ENCODE measurements at places on chromosomes 5 and 9.

DNA sequence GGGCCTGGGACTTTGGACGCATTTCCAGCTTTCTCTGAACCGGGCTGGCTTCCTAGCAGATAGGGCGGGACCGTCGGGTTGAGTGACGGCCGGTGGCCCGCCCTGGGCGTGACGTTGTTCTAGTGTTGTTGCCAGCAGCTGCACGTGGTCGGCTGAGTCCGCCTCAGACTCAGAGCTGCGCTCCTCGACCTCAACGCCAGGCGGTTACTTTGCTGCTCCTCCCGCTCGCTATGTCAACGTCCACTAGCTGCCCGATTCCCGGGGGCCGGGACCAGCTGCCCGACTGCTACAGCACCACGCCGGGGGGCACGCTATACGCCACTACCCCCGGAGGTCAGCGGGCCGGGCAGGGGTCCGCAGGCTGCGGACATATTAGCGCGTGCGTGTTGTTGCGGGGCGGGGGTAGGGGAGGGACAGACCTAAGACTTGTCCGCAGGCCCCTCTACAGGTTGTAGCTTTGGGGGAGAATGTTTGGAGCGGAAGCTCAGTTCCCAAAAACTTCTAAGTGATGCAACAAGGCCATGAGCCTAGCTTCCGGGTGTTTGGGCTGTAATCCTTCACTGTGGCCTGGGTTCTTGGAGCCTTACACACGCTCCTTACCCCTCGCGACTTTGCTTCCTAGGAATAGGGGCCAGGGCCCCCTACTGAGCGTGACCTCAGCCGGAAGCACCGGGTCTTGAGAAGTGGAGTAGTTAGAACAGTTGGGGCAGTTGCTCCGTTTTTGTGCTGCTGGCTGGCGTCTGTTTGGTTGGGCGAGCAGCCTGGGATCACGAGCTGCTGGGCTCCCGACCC lies at the start of gene EIF4EBP3:
Gene EIF4EBP3, plus strand, starts transcription at position 155 of the 792 bp plus-strand sequence. Its CDS starts 76 bp downstream, at position 231.
- peak; percentile 58 for DNase-seq

DNA sequence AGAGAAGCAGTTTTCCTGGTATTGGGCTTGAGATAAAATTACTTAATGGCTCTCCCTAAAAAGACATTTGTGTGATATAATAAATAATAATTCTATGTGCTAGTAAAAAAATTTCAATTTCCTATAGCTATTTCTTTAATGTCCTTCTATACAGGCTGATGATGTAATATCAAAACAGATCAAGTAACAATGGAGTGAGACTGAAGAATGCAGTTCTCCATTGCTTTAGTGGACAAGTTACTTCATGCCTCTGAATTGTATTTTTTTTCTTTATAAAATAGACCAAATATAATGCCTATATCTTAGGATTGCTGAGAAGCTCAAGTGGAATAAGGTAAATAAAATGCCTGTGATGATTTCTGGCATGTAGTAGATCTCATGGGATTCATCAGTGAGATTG lies 35.6 kb upstream of the NEURL1B start:
- DNase-seq, result peak; percentile 36

DNA sequence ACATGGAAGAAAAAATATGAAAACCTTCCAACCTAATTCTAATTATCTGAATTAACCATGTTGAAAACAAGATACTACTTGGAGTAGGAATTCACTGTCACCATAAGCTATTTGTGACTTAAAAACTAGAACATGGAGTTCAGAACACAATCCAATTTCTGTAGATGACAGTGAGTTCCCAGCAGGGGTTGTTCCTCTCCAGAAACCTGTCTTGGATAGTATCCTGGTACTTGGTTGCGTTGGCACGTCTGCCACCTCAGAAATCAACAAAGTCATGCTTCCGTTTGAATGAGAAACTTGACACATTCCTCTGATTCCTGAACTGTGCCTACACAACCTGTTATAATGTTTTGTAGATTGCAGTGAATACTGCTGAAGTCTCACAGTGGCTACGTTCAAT lies 789.9 kb upstream of the DMAC1 start:
- no peak for DNase-seq

GRCh38 chr5:52961274-52961681 lies 27.9 kb upstream of the ITGA2 start:
- DNase-seq, result peak; percentile 97

- DNase-seq, result no peak
Measured at GRCh38 chr5:135186662-135187522, 152.9 kb upstream of the PITX1 start.

DNA sequence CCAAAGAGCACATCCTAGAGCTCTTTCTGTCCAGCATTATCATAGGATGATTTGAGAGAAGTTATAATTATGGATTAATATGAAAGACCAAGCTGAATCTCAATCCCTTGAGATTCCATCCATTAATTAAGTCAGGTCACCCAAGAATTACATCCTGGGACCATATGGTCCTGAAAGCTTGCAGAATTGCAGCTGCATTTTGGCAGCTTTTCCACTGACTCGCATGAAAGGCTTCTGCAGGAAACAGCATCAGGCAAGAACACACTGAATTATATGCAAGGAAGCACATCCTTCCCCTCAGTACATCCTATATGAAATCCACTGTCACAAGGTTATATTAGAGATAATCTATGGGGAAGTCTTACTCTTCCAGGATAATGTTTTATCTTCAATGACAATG lies 109.1 kb upstream of the CTNND2 start:
- DNase-seq, result no peak

DNA sequence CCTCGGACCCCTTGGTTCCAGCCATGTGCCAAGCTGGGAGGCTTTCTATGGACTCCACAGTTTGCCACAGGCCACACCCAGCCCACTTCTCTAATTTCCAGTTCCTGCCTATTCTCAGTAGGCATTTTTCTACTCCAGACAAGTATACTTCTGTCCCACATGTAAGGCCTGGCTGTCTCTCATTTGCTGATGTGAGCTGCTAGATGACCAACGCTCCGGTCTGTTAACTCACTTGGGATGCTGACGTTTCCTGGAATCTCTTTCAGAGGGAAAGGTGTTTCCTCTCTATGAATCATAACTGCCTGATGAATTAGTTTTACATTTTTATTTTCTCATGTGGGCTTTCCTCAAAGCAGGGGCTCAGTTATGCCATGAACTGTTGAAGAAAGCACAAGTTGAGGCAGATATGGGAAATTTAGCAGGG lies 36.3 kb downstream of the ERGIC1 start:
- peak; percentile 99 for DNase-seq

- DNase-seq, result no peak
Measured at GRCh38 chr5:135840959-135841358, 6.5 kb downstream of the SLC25A48 start.

GRCh38 chr9:125405938-125406809 lies 144.5 kb downstream of the GAPVD1 start:
- peak; percentile 80 for DNase-seq

DNA sequence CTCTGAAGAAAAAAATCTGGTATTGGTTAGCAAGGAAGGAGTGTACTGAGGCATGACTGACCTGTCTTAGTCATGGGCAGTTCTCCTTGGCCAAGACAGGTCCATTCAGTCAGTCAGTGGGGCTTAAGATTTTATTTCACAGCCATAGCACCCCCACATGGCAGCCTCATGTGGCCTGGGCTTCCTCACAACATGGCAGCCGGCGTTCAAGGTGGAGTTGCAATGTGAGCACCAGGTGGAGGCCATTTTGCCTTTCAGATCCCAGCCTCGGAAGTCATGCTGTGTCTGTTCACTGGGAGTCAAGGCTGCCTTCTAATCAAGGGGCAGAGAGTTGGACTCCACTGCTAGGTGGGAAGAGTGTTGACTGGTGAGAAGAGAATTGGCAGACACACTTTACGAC lies 10.3 kb upstream of the CARD19 start:
- DNase-seq, result no peak

GRCh38 chr5:127320032-127320965 lies 29.7 kb downstream of the MEGF10 start:
- DNase-seq, result no peak

DNA sequence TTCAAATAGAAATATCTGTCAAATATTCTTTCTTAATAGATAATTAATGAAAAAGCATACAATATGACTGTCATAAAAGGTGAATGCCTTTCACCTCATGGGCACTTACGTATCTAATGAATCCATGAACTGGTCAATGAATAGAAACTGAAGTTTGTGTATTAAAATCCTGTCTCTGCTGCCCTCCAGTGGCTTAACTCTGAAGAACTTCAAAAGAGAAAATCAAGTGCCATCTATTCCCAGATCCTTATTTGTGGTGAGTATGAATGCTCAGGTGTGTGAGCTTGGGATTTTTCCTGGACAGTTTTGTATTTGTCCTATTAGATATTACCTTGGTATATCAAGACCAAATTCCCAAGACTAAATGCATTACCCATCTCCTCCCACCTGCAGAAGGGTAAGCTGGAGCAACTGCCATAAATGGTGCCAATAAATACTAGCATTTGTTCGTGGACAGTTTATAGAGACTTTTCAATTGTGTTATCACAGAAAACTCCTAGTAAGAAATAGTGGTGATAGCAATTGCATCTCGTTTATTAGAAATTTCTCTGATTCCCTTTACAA lies 44.0 kb upstream of the SVEP1 start:
- DNase-seq, result no peak

DNA sequence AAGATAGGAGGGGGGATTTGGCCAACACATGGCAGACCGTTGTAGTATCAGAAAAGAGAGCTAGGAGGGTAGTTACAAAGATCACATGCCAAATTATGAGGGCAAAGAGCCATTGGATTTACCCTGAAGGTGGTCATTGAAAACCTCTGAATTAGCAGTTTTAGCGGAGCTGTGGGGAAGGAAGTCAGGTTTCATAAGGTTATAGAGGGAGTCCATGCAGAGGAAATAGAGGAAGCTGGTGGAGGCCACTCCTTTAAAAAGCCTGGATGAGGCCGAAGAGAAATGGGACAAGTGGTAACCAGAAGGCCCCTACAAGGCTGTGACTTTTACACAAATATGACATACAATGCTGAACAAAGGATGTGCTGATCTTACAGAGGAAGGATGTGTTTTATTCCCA lies 13.2 kb downstream of the DOCK8 start:
- DNase-seq, result no peak

GRCh38 chr5:68662804-68663307 lies 431.0 kb upstream of the SLC30A5 start:
- no peak for DNase-seq

DNA sequence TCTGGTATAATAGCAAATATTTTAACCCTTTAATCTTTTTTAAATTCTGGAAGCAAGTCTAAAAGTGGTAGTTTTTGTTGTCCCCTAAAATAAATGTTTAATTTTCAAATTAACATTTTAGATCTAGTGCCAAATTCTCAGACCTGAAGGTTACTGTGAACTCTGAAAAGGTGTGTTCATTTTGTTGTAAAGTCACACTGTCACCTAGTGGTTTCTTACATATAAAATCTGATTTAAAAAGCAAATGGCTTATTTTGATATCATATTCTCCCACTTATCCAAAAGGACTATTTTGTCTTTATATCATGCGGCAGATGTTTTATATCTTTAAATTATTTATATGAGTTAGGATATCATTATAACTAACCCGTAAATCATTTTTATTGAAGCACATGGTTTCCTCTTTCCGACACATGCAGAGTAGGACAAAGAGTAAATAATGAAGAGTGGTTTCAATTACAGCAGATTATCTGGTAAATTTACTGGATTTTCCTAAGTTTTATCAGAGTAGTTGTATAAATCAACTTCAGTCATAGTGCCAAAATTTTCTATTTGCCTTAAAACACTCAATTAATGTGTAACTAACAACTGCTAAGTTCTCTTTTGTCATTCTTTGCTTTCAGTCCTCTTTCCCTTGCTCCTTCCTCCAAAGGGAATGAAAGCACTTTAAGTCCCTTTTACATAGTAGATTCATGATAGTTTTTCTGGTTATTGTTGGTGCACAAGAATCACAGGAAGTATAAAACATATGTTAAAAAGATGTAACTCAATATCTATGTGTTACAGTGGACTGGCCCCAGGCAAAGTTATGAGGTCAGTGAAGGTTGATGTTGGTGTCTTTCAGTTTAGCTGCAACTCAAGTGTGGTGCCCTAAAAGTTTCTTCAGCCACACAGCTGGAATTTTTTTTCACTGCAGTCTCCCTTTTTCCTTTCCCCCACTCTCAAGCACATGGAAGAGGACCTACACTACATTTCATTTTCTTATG lies 189.6 kb downstream of the COX7C start:
- no peak for DNase-seq

DNA sequence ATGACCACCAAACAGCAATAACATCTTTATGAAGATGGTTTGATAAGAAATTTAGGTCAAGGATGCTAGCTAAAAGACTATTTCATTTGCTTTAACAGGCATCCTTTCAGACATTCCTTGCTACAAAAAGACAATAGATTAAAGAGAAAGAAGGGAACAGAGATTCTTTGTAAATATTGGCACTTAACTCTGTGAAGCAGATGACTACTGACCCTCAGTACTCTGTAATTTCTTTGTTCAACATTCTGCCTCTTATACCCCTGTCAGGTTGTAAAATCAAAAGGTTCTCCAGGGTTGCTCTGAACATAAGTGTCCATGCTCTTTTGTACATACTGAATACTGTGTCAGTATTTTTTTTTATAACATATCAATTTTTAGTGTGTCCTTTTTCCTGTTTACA lies 610.6 kb upstream of the GRAMD2B start:
- no peak for DNase-seq

DNA sequence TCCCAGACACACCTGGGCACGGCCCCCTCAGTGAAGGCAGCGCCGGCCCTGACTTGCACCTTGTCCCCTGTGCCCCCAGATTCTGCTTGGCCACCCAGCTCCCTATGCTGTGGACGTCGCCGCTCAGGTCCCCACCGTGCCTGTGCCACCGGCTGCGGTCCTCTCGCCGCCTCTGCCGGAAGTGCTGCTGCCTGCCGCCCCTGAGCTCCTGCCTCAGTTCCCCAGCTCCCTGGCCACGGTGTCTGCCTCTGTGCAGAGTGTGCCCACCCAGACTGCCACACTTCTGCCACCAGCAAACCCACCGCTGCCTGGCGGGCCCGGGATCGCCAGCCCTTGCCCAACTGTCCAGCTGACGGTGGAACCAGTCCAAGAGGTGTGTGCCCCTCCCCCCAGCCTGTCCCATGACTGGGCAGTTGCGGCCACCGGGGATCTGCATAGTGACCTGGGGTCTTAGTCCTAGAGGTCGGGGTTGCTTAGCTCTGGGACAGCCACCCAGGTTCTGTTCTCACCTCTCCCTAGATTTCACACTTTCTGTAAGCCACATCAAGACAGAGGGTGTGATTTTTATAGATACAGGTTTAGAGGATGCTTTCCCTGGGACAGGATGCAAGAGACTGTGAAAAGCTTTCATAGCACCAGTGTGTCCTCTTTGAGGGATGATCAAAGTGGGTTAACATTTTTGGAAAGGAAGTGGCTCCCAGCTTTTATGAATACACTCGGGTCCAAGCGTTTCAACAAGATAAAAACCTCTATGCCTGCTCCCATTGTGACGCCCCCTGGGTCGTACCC lies 78.0 kb downstream of the WNK2 start:
- DNase-seq, result no peak

GRCh38 chr9:88696501-88696900 lies 161.5 kb downstream of the NXNL2 start:
- no peak for DNase-seq

- no peak for DNase-seq
Measured at GRCh38 chr5:228886-229285, 10.8 kb downstream of the SDHA start.
